Hematopoietic multipotent progenitor cell (in vitro differentiated cells): ENCODE measurements at places on chromosomes 3 and 15.

GRCh38 chr15:57718309-57718708, 11.8 kb downstream of the POLR2M start:
- DNase-seq = no peak

DNA sequence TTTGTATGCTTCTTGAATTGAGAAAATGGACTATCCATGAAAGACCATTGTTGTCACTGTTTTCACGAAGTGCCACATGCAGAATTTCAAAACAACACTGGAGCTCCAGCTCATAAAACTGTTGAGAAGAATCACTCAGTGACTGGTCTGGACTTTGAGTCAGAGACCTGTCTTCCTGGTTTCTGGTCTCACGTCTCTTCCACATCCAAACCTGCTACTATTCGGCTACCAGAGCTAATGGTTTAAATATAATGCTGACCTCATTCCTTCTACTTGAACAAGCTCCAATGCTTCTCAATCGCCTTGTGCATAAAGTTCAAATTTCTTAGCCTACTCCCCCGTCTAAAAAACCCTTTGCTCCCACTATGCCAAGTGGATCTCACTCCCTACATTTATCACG, 227.9 kb upstream of the NR2F2 start:
- no peak for DNase-seq

GRCh38 chr15:55630858-55631257, 42.7 kb upstream of the PYGO1 start:
- no peak for DNase-seq

DNA sequence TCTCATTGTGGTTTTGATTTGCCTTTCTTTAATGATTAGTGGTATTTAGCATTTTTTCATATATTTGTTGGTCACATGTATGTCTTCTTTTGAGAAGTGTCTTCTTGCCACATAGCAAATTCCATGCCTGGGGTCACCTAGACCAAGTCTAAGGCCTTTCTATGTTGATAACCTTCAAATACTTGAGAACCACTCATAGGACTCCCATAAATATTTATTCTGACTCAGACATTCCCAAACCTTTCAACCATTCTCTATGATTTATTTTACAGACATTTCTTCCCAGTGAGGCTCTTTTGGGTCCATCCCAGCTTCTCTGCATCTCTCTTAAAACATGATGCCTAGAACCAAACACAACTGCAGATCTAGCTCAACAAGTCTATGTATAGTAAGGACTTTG, 69.2 kb downstream of the ATP8B4 start:
- DNase-seq = no peak

GRCh38 chr15:70053001-70053715, 44.6 kb downstream of the TLE3 start:
- no peak for DNase-seq

GRCh38 chr3:177150218-177150916, 46.9 kb downstream of the TBL1XR1 start:
- no peak for DNase-seq

DNA sequence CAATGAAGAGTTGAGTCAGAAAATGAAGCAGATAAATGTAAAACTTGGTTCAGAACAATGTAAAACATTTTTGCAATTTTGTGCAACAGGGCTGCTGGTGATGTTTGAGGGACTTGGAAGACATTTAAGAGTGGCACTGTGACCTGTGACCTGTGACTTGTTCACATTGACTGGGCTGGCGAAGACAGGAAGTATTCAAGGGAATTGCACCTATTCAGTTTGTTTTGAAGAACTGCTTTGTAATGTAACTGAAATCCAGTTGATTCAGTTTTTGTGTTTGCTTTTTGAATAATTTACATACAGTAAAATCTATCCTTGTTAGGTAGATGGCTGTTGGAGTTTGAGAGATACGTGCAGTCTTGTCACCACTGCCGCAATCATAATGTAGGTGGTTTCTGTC, 35.4 kb downstream of the MCTP2 start:
- DNase-seq = no peak

DNA sequence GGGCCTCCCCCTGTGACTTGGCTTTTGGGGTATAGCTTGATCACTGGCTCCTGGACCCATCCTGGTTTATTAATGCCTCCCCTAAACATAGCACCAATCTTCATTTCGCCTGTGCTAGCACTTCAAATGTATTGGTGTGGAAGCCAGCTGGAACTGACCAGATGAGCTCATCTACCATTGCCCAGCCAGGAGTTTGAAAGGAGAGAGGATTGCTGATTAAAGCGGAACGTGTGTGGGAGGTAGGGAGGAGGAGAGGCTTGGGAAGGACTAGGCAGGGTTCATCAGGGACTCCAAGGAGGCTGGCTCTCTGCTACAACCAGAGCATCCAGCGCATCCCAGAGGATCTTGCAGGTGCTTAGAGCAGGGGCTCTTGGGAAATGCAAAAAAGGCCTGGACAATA, 34.4 kb upstream of the TLE3 start:
- no peak for DNase-seq

GRCh38 chr3:127819086-127819485, 3.2 kb downstream of the MGLL start:
- DNase-seq = no peak

GRCh38 chr3:45249391-45249790, 23.3 kb upstream of the TMEM158 start:
- DNase-seq = no peak

- no peak for DNase-seq
Measured at GRCh38 chr15:65365229-65365628, 12.6 kb downstream of the IGDCC3 start.

DNA sequence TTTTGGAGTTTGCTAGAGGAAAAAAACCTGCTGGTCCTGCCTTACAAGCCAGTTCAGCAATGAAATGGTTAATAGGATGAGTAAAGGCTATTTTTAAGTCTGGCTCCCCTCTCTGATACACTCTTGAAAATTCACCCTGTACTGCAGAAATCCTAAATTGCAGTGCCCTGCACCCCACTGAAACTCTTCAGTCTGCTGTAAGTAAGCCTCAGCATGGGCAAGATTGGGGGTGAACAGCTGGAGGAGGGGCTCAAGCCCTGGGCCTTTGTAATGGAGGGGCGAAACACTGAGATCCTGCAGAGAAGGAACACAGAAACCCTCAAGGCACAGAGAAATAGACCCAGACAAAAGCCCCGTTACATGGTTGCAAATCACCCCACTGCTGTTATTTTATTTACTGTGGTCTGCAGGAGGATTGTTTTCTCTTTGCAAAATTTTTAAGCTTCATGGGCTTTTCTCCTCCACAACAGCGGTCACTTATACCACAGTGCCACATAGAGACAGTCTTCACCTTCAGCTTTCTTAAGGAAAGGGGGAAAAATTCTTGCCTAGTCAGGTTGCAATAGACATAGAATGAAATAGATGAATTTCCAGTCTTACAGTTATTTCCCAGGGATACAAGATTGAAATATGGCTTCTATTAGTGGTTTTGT, 45.0 kb downstream of the SOX2 start:
- no peak for DNase-seq

DNA sequence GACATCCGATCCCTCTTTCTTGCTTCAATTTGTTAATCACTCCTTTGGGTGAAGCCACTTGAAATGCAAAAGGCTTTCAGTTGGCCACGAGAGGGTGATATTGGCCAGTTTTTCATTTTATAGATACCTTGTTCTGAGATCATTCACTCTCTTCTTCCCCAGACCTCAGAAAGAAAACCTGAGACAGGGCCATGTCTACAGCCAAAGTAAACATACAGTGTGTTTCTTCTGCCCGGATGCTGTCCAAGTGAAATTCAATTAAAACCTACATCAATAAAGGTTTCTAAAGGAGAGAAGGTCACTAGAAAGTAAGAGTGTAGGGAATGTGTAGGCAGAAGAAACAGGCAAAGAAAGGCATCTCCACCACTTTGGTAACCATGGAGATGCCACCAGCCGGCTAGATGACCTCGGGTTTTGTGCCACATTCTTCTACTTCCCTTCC, 39.5 kb upstream of the FMN1 start:
- DNase-seq = no peak

DNA sequence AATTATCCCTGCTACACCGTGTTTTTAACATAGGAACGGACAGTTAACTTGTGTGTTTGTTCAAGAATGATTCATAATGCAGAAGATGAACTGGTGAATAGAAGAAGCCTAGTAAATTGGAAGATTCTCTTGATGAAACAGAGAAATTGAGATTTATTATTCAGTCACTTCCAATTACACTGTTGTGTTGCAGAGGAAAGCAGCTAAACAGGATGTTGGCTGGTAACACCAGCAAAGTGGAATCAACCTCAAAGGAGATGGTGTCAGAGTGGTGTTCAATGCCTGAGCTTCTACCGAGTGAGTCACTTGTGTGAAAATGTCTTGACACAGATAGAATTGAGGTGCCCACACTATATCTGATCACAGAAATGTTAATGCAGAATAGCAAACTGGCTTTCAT, 399.6 kb downstream of the LPP start:
- DNase-seq = no peak

GRCh38 chr3:184540777-184541681, 20.6 kb upstream of the EPHB3 start:
- DNase-seq = peak; percentile 75

DNA sequence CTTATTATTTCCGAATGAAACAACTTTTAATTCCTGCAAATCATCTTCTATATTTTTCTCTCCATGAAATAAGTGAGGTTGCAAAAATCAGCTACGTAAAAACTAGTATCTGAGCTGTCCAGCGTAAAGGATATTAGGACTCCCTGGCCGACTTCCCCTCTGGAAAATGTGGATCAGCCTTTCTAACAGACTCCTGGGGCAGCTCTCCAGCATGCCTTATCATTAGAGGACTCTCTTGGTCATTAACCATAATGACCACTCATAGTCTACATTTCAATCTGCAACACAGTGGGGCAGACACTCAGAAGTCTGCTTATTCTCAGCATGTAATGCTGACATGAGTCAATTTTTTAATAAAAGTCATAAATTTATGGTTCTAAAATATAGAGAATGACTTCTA, 130.1 kb downstream of the MAGI1 start:
- DNase-seq = no peak

GRCh38 chr15:68428431-68428940, 3.5 kb downstream of the ITGA11 start:
- DNase-seq = no peak

- DNase-seq = no peak
Measured at GRCh38 chr3:41302295-41302694, 103.0 kb downstream of the CTNNB1 start.

DNA sequence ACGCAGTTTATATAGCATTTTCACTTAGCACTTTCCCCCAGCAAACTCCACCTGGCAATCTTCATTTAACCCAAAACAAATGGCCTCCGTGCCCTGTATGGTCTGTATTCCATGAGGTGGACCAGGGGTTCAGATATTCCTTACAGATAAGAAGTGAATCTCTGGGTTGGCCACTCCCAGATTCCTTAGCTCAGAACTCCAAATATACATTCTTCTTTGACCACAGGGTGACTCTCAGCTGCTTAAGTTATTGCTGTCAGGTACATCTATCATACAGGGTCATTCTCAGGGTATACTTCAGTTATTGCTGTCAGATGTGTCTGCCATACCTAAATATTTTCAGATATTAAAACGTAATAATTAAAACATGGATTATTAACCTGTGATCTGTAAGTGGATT, 229.8 kb downstream of the TBL1XR1 start:
- DNase-seq = no peak

- DNase-seq = no peak
Measured at GRCh38 chr3:13768453-13768852, 111.4 kb downstream of the WNT7A start.

- no peak for DNase-seq
Measured at GRCh38 chr15:37516621-37517020, 416.3 kb upstream of the MEIS2 start.
